Renal pelvis (tissue), 12 donors: ENCODE measurements at places on chromosomes 1 and 21. TPM values are rescaled to one million over a fixed set of nuclear protein-coding genes. Genes with fewer than 3 reads are reported as not detected.

DNA sequence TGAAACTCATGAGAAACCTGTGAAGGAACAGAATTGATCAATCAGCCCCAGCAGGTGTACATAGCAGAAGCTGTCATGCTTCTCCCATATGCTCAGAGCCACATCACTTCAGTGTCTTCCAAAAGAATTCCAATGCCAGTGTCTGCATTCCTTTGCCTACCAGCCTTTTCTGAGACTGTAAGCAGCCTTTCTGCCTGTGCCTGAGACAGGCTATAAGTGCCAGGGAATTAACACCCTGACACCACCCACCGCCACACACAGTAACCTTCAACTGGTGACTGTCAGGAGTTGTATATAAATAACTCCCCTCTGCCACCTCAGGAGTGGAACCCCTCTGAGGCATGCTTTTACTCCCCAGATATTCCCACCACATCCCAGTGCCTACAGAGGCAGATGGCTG is 38.1 kb upstream of the SLAMF9 start:
- no peak for DNase-seq

GRCh38 chr1:56286506-56286905 is 292.9 kb downstream of the PLPP3 start:
- no peak for DNase-seq

GRCh38 chr1:29569971-29570634 is 333.8 kb downstream of the PTPRU start:
- DNase-seq = no peak

DNA sequence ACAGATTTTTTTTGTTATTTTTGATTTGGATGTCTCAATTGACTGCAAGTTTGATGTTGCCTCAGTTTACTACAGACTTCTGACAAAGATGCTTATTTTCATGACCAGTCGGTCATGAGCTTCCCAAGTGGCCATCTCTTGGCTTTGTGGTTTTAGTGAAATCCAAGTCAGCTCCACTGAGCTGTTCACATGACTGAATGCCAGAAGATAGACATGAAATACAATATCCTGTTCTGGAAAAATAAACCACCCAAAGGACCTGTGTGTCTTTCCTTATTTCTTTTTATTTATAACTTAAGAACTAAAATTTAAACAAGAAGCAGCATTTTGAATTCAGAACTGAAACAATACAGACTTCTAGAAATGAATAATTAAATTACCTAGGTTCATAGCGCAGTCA is 89.3 kb downstream of the HMCN1 start:
- no peak for DNase-seq

GRCh38 chr1:163378554-163378953 is 56.8 kb downstream of the NUF2 start:
- no peak for DNase-seq

GRCh38 chr1:47184090-47184821 is 5.6 kb downstream of the PDZK1IP1 start:
- DNase-seq = no peak

DNA sequence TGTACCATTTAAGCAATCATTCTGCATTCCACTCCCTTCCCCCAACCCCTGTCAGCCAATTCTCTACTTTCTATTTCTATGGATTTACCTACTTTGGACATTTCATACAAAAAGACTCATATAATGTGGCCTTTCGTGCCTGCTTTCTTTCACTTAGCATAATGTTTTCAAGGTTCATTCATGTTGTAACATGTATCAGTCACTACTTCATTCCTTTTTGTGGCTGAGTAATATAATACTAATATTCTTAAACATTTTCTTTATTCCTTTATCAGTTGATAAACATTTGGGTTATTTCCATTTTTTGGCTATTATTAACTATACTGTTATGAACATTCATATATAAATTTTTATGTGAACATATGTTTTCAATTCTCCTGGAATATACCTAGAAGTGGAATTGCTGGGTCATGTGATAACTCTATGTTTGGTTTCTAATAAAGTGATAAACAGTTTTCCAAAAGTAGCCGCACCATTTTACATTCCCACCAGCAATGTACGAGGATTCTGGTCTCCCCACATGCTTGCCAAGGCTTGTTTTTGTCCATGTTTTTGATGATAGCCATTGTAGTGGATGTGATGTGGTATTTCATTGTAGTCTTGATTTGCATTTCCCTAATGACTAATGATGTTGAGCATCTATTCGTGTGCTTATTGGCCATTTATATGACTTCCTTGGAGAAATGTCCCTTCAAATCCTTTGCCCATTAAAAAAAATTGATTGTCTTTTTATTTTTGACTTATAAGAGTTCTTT is 61.9 kb upstream of the GNG12 start:
- no peak for DNase-seq

DNA sequence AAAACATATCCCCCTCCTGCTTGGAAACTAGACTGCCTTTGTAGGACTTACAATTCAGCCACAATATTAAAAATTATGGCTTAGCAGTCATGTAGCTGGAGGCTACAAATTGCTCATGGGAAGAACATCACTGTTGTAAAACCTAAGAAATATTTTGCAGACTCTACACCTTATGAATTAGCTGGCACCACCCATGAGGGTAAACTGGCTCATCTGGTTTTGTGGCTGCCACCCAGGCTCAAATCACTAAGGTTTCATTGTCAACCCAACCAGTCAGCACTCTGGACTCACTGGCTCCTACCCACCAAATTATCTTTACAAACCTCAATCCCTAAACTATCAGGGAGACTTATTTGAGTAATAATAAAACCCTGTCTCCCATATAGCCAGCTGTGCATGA is 100.7 kb upstream of the OLFM3 start:
- no peak for DNase-seq

GRCh38 chr1:196493881-196494280 is 114.4 kb downstream of the KCNT2 start:
- no peak for DNase-seq

DNA sequence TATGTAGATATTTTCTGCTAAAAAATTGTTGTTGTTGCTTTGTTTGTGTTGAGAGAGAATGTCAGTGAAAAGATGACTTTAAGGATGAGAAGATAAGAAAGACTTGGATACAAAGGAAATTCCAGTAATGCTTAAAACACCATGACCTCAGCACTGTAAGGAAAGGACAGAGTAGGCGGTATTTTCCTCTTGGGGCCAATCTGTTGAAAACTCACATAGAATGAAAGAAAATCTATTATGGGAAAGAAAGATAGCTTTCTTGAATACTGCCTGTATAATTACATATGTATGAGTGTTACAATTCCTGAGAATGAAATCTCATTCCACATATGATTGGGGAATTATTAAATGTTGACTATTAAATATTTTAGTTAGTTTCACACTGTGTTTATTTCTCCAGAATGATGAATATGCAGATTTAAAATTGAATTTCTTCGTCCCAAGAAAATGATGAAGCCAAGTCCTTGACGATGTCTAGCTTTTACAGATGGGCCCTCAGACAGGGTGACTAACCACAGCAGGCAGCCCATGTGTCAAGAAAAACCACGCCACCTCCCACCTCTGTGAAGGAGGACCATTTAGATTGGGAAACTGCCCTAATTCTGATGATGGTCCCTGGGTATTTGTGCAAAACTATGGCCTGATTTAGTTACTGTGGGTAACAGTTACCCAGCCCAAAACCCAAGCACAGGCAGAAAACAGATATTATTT is 49.7 kb upstream of the LMO4 start:
- DNase-seq = no peak

GRCh38 chr21:33339135-33339534 is 14.4 kb downstream of the IFNAR1 start:
- DNase-seq = no peak

GRCh38 chr1:50702395-50702794 is 257.7 kb downstream of the FAF1 start:
- DNase-seq = no peak

DNA sequence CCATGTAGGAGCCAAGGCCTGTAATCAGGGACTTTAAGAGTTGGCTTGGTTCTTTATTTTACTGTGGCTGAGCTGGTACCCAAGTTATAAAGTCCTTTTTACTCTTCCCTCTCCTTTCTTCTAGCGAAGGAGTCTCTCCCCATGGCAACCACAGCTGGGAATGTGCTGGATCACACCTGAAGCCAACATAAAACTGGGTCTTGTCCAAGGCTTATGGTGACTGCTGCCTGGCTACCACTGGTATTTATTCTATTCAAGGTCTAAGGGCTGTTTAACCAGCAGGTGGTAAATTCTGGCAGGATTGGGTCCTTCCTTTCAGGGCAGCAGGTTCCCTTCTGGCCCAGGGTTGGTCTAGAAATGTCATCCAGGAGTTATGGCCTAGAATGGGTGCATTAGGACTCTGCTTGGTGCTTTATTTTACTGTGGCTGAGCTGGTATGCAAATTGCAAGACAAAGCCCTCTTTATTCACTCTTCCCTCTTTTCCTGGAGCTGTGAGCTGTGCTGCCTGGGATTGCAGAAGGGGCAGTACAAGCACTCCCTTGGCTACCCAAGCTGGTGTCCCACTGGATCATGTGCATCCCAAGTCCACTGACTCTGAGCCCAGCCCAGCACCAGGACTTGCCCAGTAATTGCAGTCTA is 26.6 kb downstream of the SLC22A15 start:
- no peak for DNase-seq

Gene TNFRSF4
- 1.5 TPM for polyA plus RNA-seq

Gene OSCP1
- polyA plus RNA-seq = 23.9 TPM

Gene GBP3
- 15.6 TPM for polyA plus RNA-seq

Gene TMEM52
- 2.2 TPM for polyA plus RNA-seq

Gene RAB7B
- 2.5 TPM for polyA plus RNA-seq

Gene PWP2
- polyA plus RNA-seq = 9.5 TPM
